Astrocyte (in vitro differentiated cells and primary cell): ENCODE measurements at places on chromosomes 5 and 9.

- peak; percentile 7 for DNase-seq
Observed at GRCh38 chr5:64628901-64629300, 61.4 kb upstream of the SHISAL2B start.

GRCh38 chr5:136276946-136277345 lies 84.0 kb upstream of the SMIM32 start:
- DNase-seq, result no peak

- DNase-seq, result no peak
Observed at GRCh38 chr5:579746-580366, 32.3 kb upstream of the CEP72 start.

GRCh38 chr9:36748322-36748899 lies 175.7 kb downstream of the MELK start:
- DNase-seq, result peak; percentile 22

- DNase-seq, result peak; percentile 43
Observed at GRCh38 chr9:118609355-118610044, 759.7 kb downstream of the BRINP1 start.

DNA sequence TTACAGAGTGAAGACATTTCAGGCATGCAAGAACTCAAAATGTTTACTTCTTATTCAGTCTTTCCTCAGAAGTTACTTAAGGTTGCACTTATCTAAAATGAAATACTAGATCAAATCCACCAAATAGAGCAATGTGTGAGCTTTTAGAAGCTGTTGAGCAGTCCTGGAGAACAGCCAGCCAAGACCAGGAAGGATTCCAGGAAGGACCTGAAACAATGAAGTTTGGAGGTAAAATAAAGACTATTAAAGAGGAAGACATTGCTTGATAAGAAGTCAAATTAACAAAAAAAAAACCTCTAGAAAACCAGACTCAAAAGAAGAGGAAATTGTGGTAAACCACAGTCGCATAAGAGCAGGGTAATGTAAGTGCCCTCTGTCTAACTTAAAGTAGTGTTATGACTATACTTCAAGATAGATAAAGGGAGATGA lies 156.2 kb upstream of the S1PR3 start:
- DNase-seq, result peak; percentile 93

DNA sequence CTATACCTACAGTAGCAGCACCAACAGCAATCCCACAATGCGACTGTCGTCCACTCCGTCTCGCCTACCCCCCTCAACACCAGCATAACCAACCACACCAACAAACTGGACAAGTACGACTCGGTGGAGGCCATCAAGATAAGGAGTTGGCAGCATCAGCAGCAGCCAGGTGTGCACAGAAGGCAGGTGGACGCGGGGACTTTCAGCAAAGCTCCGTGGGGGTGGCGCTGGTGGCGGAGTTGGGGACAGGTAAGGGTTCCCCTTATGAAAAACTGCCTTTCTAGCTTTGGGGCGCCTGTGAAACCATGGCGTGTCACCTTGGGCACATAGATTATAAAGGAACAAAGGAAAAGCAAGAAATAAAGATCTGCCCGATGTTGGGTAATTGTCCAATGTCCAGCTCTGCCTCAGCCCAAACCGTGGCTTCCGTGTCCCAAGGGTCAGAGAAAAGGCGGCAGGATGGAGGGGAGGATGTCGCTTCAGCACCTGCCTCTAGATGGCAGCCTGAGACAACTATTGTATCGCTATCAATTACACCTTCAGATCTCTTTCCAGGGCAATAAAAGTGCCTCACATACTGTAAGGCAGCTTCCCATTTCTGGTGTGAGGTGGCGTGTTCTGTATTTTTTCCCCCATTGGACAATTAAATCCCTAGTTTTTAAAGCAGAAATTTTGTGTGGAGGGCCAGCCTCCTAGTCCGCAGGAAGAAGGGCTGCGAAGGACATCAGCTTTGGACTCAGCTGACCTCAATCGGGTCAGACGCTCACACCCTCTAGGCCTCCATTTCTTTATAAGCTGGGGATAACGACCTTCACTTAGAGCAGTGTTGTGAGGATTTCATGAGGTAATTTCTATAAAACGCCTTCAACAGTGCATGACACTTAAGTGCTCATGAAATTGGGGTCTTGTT lies 58.8 kb downstream of the MTRR start:
- DNase-seq, result peak; percentile 14

DNA sequence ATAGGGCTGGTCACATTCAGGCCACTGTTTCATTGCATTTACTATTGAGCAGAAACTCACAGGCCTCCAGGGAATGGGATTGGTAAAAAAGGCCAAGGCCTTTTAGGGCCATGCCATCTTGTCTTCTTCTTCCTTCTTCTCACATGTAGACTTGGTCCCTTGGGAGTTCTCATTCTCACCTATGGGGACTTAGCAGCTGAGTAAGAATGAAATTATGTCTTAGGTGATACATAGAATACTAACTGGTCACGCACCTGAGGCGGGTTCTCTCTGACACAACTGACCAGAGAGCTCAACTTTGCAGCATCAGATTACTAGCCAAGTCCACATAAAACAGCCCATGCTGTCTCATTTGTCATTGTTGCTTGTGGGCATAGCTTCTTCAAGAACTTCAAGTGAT lies 641.8 kb downstream of the EFNA5 start:
- no peak for DNase-seq

DNA sequence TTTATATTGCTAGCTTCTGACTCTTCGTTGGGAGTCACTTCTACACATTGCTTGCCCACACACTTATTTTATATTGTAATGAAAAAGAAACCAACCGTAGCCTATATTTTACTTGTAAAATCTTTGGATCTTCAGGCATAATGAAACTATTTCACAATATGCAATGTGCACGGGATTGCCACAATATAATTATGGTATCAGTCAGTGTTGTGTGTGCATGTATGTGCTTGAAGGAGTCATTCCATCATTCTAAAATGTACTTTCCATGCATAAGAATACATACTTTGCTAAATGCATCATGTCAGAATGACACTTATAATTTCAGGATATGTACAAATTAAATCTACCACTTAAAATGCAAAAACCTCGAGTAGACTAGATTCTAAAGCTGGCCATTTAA lies 64.0 kb upstream of the TLE4 start:
- no peak for DNase-seq

- DNase-seq, result no peak
Observed at GRCh38 chr9:12716823-12717600, 23.8 kb downstream of the TYRP1 start.

GRCh38 chr9:135056541-135056940 lies 30.9 kb upstream of the OLFM1 start:
- no peak for DNase-seq

DNA sequence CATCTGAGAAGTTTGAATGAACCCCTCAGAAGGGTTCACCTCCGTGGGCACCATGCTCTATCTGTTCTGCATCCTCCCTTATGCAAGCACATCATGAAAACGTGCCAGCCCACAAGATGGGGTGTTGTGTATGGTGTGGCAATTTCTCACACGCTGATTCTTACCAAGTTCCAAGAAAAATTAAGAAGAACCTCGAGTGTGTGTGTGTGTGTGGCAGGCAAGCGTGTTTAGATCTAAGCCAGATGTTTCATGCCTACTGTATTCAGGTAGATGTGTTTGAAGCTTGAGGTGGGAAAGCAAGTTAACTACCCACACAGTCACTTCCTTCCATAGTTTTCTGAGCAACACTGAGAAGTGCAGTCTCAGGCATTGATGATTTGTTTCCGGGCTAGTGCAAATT lies 77.7 kb upstream of the GNA14 start:
- no peak for DNase-seq

GRCh38 chr5:174559566-174560090 lies 164.8 kb upstream of the MSX2 start:
- no peak for DNase-seq

DNA sequence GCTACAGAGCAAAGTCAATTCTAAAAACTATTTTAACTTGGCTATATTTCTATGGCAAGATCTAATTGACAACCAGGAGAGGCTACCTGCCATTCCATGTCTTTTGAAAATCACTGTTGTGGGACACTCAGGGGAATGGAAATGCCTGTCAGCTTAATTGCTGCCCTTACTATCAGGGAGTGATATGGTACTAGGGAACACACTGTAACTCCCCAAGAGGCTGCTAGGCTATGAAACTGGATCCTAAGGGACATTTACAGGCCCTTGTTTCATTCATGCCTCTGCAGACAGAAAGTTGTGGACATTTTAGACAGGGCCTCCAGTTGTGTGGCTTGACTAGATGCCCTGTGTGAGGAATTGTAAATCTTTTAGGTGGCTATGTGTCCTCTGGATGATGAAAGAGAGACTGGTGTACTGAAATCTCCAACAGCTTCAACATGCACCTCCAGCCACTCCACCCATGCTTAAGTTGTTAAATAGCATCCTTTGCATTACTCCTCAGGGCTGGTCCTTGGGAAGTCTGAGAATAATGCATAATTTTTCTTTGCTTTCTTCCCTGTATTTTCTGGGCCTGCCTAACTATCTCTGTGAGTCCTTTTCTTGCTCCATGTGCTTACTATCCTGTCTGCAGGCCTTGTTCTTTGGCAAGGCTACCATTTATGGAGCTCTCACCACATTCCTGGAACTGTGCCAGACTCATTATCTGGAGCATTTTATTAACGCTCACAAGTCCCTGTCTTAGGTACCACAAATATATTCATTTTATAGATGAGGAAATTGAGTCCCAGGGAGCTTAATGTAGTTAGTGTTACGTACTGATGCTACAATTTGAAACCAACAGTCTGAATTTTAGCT lies 3.2 kb downstream of the MROH2B start:
- DNase-seq, result peak; percentile 8

- DNase-seq, result no peak
Observed at GRCh38 chr5:94847726-94848125, 229.3 kb downstream of the SLF1 start.

GRCh38 chr5:141839015-141839513 lies 39.1 kb downstream of the PCDH1 start:
- DNase-seq, result peak; percentile 20

GRCh38 chr9:105007143-105007542 lies 79.2 kb upstream of the ABCA1 start:
- peak; percentile 95 for DNase-seq

GRCh38 chr5:10590226-10590999 lies 26.5 kb downstream of the ANKRD33B start:
- peak; percentile 72 for DNase-seq

DNA sequence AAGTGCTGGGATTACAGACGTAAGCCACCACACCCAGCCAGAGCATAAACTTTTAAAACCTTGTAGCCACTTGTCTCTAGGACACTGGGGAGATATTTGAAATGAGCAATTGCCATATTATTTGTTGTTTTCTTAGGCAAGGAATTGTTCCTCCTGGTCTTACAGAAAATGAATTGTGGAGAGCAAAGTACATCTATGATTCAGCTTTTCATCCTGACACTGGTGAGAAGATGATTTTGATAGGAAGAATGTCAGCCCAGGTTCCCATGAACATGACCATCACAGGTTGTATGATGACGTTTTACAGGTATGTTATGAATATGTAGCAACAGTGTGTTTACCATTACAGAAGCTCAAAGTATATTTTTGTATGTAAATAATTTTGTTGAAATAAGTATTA lies 30.5 kb downstream of the SFXN1 start:
- DNase-seq, result no peak

- DNase-seq, result peak; percentile 47
Observed at GRCh38 chr5:3595006-3595961, at the start of gene IRX1. Gene IRX1, plus strand, starts transcription at chr5:3595832. Its CDS starts 274 bp downstream, at chr5:3596106.
